Mucosa of gallbladder (tissue), 1 donor: ENCODE measurements at places on chromosomes 2 and 18. TPM values are rescaled to one million over a fixed set of nuclear protein-coding genes. Genes with fewer than 3 reads are reported as not detected.

The SLC19A3 gene
- 87.4 TPM for total RNA-seq

The ADRA2B gene
- 0.95 TPM for total RNA-seq

The SULT1C4 gene
- 117 TPM for total RNA-seq

The ERLEC1 gene
- total RNA-seq = 50.5 TPM

The CTLA4 gene
- total RNA-seq = 1.6 TPM

The SERPINB11 gene
- not detected for total RNA-seq

The CYP27A1 gene
- 20.4 TPM for total RNA-seq

The GKN2 gene
- not detected for total RNA-seq

The NEU2 gene
- total RNA-seq = not detected

The FOXD4L1 gene
- total RNA-seq = 0.17 TPM

The MGAT4A gene
- total RNA-seq = 34.4 TPM

The EVA1A gene
- 0.43 TPM for total RNA-seq

The CCDC150 gene
- total RNA-seq = 2.7 TPM

The ITGB6 gene
- 48.8 TPM for total RNA-seq

The FNDC4 gene
- total RNA-seq = 13.4 TPM

The CROCC2 gene
- 0.09 TPM for total RNA-seq

The EGR4 gene
- total RNA-seq = not detected

The NEB gene
- 140 TPM for total RNA-seq

The EIF4E2 gene
- total RNA-seq = 65.5 TPM

The CNDP1 gene
- 4.0 TPM for total RNA-seq

The ADD2 gene
- total RNA-seq = 0.95 TPM

The RASGRP3 gene
- 7.4 TPM for total RNA-seq

The POLR1A gene
- total RNA-seq = 23.1 TPM

The LRATD1 gene
- total RNA-seq = 33.4 TPM

The TGFBRAP1 gene
- total RNA-seq = 19.1 TPM

The STAMBP gene
- 49.0 TPM for total RNA-seq

The KIAA2012 gene
- not detected for total RNA-seq

The AKAIN1 gene
- total RNA-seq = not detected

The ACADL gene
- total RNA-seq = 3.8 TPM

The ATRAID gene
- 104 TPM for total RNA-seq

The RIT2 gene
- not detected for total RNA-seq
